ENCODE measurements at places on chromosomes 13 and 19. TPM values are rescaled to one million over a fixed set of nuclear protein-coding genes. Genes with fewer than 3 reads are reported as not detected.
A peak's percentile ranks its signal among the peaks of the same experiment; 100 is the strongest.

GRCh38 chr19:1811472-1811894, 593 bp downstream of the ATP8B3 start:
- peak; percentile 75 for DNase-seq

- DNase-seq, result no peak
These were observed at the start of gene IGSF23 for GRCh38 chr19:44613295-44614178. Gene IGSF23, plus strand, starts transcription at chr19:44613563. Its CDS starts 83 bp downstream, at chr19:44613646.

- DNase-seq, result no peak
These were observed 148.3 kb downstream of the PDS5B start for GRCh38 chr13:32734511-32734910.

DNA sequence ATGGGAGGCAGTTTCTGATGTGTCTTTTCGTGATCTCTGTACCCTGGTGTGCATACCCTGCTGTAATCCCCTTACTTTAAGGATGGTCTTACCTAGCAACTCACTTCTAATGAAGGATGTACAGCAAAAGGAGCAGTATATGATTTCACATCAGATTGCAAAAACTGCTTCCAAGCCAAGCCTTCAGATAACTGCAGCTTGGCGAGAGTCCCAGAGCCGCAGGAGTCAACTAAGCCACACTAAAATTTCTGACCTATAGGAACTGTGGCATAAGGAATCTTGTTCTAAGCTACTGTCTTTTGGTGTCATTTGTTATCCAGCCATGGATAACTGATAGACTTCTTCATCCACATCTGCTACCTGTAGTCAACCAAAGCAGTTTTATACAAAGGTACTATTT, 496.7 kb downstream of the GPC6 start:
- DNase-seq, result no peak

DNA sequence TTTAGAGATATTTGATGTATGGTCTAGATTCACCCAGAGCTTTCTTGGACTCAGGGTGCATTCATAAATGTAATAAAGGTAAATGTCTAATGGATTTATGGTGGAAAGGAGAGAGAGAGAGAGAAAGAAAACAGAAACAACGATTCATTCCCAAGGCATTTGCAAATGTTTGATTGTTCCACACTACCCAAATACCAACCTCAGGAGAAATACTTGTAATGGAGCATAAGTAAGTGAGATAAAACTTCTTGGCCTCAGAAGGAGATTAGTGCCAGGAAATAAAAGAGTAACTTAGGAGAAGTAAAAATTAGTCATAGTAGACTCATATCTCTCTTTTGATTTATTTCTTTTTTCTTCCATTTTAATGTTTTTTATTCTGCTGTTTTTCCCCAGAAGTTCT, 40.6 kb upstream of the DGKH start:
- no peak for DNase-seq

The LILRB5 gene
- total RNA-seq, result 3.5 TPM

DNA sequence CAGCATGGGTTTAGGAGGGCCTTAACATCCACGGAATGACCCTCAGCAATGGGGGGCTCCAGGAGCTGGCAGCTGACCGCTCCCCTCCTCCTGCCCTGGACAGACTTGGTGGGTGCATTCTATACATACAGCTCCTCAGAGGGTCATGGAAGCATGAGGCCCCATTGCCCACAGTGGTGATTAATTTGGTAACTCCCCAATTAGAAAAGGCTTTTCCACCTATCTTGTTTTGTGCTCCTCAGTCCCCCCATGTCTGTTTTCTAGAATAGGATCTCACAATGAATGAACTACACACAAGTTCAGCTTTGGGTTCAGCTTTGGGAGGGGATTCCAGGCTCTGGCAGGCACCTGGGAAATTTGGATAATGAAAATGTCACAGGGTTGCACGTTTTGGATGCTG, 707.8 kb downstream of the UQCRFS1 start:
- no peak for DNase-seq

DNA sequence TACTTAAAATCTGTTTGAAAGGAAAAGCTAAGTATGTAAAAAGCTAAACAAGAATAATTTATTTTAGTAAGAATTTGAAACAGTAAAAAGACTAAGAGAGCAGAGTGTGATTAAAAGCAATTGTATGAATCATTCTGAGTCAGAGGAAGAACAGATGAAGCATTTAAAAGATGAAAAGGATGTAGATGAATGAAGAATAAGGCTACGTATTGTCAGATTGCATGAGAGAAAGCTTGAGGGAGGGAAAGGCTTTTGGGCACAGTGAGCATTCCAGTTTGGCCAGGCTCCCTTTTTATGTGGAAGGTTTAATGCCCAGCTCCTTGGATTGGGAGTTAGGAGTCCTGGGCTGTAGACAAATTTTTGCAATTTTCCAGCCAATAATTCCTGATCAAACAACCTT, 117.7 kb downstream of the FREM2 start:
- no peak for DNase-seq

DNA sequence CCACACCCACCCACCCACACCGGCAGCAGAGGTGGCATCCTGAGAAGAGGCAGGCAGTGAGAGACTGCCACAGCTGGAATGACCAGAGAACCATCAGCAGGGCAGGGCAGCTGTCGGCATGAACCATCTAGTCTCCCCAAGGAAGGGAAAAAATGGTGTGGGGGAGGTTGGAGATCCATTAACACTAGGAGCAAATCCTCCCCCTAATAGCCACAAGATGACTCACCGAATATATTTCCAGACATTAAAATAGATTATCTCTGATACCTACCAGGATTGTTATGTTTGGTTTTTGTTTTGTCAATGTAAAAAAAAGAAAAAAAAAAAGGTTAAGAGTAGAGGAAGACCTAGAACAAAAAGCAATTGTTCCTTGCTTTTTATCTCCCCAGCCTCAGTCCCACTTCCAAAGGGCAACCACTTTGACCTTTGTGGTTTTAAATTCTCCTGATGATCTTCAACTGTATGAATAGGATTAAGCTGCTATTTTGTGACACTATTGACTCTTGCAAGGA, 34.2 kb downstream of the THSD1 start:
- no peak for DNase-seq

DNA sequence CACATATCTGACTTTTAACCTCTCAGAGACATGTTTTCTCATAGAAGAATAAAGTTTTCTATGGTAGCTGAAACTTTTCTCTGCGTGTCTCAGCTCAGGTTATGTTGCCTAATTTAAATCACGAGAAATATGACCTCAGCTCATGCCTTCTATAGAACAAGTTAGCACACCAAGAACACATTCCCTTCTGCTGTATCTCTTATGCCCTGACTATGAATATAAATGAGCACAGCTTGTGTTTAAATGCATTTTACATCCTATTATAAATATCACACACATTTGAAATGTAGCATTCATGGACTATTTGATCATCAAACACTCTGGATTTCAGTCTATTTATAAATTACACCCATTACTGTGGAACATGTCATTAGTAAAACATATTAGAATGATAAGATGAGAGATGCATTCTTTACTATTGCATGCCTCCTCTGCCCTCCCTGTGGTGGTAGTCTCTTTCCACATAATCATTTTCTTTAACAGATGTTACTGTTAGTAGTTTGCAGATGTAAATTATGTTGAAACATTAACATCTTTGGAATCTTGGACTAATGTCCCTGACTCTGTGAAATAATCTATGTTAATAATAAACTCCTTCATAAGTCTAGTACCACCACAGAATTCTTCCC, 2044.9 kb upstream of the PCDH20 start:
- no peak for DNase-seq

GRCh38 chr19:14683439-14683838, 6.4 kb upstream of the ZNF333 start:
- DNase-seq, result no peak

DNA sequence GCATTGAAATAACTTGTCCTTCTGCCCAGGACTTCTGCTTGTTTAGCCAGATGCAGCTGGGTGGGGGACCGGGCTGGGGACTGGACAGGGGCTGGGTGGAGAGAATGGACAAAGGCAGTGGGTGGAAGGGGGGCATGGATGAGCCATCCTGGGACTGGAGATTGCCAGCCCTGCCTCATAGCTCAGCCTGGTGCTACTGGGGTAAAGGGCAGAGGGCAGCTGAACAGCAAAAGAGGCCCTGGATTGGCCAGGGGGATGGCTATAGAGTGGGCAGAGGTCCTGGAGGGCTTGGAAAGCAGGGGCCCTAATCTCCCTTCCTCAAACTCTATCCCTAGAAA, 17.7 kb upstream of the PLAUR start:
- no peak for DNase-seq

GRCh38 chr19:41304706-41305483, 5.1 kb upstream of the CCDC97 start:
- DNase-seq, result no peak

DNA sequence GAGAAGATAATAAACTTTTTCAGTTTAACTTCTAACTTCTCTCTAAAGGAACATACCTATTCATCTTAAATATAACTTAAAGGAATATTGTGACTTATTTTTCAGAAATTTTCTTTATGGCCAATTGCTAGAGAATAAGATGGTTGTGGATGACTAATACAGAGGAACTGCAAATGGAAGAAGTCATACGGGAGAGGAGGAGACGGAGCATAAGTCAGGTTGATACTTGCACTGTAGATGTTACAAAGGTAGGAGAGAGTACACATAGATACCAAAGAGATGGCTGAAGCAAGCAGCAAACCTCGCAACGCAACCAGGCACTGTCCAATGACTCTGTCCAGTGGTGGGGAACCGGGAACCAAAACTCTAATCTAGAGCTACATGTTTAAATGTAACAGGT, 963.4 kb downstream of the PCDH9 start:
- no peak for DNase-seq

DNA sequence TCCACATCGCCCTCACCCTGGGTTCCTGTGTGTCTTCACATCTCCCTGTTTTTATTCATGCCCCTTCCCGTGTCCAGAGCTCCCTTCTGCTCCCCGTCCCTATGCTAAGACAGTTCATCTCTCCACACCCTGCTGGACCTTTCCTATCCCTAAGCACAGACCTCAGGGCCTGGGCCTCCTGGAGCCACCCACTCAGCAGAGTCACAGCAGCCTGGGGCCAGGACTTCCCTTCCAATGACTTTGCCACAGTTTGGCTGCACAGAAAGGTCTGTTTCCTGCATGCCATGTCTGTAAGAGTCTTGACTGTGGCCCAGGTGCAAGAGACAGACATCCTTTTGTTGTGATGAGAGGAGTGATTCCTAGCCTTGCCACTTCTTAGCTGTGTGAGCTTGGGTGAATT, 470.7 kb downstream of the TSHZ3 start:
- no peak for DNase-seq

The VSIG10L gene
- total RNA-seq, result 0.22 TPM

- no peak for DNase-seq
These were observed 33.9 kb upstream of the MIR17HG start for GRCh38 chr13:91313581-91313980.

The CYP4F11 gene
- 0.10 TPM for total RNA-seq

- no peak for DNase-seq
These were observed 290.1 kb upstream of the TSHZ3 start for GRCh38 chr19:31639306-31639705.

DNA sequence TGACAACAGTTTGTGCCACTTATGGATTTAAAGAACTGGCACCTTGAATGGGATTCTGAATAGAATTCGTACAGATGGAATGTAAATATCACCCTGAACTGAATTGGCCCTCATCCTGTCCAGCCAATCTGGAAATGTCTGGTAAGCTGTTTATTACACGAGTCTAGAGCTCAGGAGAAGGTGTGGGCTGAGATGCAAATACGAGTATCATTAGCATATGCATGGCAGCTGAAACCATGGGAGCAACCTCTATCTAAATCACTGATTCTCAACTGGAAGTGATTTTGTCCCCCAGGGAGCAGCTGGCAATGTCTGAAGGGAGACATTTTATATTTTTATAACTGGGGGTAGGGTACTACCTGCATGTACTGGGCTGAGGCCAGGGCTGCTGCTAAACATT, 15.6 kb upstream of the VWA8 start:
- no peak for DNase-seq

- no peak for DNase-seq
These were observed 74.8 kb downstream of the ABCC4 start for GRCh38 chr13:95226476-95226875.

DNA sequence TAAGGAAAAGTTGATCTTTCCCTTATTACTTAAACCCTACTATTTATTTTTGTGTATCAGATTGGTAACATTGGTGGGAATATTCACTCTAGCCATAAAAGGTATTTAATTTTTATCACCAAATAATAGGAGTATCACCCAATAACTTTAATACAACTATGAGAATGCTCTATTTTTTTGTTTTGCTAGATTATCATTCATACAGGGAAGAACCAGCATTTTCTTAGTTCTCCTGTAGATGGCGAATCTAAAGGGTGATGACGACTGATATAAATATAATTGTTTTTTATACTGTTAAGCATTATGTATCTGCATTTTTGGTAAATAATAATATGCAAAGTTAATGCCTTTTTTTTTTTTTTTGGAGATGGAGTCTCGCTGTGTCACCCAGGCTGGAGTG, 7.9 kb upstream of the FRY start:
- no peak for DNase-seq

DNA sequence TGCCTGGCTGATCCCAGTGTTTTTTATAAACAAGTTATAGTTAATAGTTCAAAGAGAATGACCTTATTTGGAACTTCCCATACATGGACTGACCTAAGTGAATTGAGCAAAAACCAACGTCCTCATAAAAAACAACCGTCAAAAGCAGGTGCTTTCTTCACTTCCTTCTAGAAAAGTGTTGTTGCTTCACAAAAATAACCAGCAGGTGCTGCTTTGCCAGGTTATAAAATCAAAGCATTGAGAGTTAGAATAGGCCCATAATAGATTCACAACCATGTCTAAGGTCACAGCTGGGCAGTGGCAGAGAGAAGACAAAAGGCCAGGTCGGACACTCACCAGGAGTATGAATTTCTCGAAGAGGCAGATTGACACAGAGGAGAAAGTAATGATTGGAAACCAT, 9.5 kb downstream of the RUBCNL start:
- no peak for DNase-seq

DNA sequence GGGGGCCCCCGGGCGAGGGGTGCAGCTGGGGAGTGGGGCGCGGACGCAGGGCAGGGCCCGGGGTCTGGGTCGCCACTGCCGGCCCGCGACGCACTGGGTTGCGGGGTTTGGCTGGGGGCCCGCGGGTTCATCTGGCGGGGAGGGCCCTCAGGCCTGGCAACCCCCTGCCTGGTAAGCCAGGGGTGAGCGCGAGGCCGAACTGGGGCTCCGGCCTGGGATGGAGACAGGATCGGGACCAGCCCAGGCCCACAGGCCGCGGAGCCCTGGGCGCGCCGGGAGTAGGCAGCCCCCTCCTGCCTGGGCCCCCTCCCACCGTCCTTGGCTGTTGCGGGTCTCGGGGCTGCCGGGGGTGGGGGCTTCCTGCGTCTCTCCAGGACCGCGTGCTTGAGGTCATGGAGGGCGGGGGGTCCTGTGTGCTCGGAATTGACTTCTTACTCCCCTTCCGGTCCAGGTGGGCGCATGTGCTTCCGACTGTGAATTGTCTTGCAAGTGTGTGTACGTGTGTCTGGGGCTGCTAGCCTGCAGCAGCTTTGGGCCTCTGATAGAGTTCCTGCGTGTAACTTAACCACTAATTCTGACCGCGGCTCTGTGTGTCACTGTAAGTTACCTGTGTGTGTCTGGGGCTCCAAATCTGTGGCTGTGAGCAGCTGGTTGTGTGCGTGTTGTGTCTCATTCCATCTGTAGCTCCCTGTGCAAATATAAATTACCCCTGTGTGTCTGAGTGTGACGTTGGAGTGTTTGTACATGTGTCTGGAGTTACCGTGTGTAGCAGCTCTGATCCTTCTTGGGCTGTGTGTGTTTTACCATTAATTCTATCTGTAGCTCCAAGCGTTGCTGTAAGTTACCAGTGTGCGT, 751 bp downstream of the GRAMD1A start:
- no peak for DNase-seq

The JAK3 gene
- 0.84 TPM for total RNA-seq

Data from gastrocnemius medialis (tissue), 4 donors.